Memory B cell (primary cell): ENCODE measurements at places on chromosomes 13 and 19.

- no peak for DNase-seq
Measured at GRCh38 chr13:46359714-46360113, 27.3 kb downstream of the RUBCNL start.

GRCh38 chr19:5211217-5211822, 129.3 kb downstream of the PTPRS start:
- DNase-seq: no peak

DNA sequence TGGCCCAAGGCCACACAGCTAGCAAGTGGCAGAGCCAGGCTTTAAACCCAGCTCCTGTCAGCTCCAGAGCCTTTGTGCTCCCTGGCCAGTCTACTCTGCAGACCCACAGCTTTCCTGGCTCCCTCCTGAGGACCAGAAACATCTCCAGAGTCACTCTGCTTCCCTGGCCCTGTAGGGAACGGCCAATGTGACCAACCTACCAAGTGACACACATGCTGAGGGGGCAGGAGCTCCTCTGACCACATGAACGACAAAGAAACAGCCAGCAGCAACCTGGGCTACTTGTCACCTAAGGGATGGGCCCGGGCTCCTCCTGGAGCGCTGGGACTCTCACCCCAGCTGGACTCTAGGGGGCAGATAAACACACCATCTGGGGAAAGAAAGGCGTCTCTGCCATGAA, 19.3 kb downstream of the PEG3 start:
- no peak for DNase-seq

DNA sequence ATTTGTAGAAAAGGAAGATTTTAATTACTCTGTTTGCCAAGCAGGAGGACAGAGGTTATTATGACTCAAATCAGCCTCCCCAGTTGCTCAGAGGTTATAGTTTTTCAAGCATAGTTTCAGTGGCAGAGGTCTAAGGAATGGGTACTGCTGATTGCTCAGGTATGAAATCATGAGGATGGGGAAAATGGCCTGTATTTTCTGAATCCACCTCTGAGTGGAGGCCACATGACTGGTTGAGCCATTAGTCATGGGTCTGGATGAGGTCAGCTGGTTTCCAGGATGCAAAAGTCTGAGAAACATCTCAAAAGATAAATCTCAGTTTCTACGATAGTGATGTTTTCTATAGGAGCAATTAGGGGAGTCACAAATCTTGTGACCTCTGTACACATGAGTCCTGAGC, 62.8 kb upstream of the CEACAM8 start:
- DNase-seq: no peak

DNA sequence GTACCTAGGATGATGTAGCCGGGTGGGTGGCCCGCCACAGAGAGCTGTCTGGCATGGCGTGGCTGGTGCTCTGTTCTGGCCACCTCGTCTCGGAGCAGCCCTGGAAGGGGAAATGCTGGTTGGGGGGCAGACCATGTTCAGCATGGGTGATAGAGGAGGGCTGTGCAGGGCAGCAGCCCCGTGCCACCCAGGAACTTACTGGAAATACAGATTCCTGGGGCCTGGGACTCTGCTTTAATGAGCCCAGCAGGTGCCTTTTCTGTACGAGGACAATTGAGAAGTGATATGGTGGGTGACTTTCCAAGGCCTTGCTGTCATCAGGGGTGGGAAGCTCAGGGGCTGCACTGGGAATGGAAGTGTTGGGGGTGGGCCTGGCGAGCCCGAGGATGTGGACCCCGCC, 24.7 kb downstream of the SMARCA4 start:
- no peak for DNase-seq

- no peak for DNase-seq
Measured at GRCh38 chr19:43489310-43489709, 15.2 kb downstream of the PHLDB3 start.
